Dermis blood vessel endothelial cell (primary cell): ENCODE measurements at places on chromosomes 5 and 9. TPM values are rescaled to one million over a fixed set of nuclear protein-coding genes. Genes with fewer than 3 reads are reported as not detected.
A peak's percentile ranks its signal among the peaks of the same experiment; 100 is the strongest.

HAND1 gene
- total RNA-seq, result not detected in 2 replicates

GFI1B gene
- total RNA-seq, result not detected in 2 replicates

DNA sequence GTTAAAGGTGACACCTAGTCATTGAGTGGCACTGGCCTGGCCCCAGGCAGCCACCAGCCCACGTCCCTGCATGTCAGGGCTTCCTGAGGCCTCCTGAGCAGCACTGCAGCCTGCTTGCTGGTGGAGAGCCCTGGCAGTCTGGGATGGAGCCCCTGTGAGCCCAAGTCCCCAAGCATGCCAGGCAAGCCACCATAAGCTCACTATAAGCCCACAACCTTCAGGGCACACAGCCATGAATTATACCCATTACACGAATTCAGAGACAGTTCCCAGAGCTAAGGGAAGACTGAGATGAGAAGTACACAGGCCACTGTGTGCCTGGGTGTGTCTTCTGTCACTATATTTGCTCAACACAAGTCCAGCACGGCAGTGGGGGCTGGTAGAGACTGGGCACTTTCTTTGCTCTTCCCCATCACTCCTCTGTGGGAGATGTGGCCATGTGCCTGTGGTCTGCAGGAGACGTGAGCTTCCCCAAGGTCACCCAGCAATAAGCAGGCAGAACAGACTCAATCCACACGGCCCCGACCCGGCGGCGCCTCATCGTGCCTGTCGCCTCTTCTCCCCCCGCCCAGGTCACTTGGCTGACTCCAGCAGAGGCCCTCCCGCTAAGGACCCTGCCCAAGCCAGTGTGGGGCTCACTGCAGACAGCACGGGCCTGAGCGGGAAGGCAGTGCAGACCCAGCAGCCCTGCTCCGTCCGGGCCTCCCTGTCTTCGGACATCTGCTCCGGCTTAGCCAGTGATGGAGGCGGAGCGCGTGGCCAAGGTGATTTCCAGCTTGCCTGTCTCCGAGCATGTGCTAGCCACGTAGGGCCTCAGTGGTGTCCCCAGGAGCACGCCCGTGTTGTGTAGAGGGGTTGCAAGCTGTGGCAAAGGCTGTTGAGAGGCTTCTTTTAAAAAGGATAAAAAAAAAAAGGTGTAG lies 114.8 kb downstream of the WNK2 start:
- no peak for DNase-seq

- no peak for DNase-seq
Observed at GRCh38 chr5:102411-103043, 10.6 kb downstream of the PLEKHG4B start.

DNA sequence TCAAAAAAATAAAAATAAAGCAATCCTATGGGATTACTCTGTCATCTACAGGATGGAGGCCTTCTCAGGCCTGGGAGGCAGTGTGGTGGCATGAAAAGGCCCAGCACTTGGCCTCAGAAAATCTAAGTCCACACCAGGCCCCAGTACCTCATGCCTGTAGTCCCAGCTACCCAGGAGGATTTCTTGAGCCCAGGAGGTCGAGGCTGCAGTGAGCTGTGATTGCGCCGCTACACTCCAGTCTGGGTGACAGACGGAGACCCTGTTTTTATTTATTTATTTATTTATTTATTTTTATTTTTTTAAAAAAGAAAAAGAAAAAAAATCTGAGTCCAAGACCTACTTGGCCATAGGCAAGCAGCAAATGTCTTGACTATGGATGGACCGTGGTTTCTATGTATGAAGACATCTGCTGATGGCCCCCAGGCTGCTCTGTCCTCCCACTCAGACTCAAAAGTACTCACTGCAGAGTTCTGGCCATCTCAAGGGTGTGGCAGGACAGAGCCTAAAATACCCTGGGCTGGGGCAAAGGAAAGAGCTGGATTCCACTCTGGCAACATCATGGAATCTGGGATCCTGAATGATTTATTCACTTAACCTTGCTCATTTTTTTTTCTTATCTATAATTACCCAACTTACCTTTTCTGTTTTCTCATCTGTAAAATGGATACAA lies 55.0 kb downstream of the ARHGEF37 start:
- no peak for DNase-seq

GRCh38 chr5:50962934-50963872 lies 296.8 kb downstream of the PARP8 start:
- peak; percentile 63 for DNase-seq

DNA sequence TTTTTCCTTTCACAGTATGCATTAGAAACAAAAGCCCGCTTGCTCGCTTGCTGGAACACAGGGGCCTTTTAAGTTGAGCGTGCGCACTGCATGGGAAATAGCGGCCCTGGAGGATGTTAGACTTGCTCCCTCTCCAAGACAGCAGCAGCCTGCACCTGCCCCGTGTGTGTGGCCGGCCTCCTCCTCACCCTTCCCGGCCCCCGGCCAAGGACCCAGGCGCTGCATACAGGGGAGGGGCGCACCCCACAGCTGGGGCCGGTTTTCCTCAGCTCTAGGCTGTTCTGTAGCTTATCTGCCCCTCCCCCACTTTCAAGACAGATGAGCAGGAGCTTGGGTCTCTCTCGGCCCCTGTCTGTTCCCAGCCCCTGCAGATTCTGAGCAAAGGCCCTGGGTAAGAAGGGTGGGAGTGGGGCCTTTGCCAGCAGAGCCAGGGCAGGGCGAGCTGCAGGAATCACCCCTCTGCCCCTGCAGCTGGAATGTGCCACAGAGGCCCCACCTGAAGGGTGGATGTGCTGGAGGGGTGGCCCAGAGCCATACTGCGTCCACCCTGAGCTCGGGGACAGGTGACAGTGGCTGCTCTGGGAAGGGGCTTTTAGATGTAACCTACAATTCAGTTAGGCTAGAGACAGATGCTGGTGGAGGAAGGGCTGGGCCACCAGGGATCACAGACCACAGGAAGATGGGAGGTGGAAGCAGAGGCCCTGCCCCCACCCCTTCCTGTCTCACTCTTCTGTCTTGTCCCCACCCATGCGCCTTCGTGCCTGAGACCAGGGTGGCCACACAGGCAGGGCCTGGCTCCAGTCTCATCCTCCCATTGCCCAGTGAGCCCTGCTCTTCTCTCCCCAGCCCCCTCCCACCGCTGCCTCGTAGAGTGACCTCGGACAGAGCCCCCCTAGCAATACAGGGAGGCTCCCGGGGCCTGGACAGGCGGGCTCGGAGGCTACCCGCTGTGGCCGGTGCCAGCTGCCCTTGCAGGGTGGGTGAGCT lies 132.4 kb downstream of the DAB2IP start:
- DNase-seq, result no peak
